ENCODE measurements at places on chromosomes 13 and 19. TPM values are rescaled to one million over a fixed set of nuclear protein-coding genes. Genes with fewer than 3 reads are reported as not detected.

- no peaks in the 10 kb centered on the region for H3K27me3 ChIP-seq
- DNase-seq = no peak
- peaks cover 46% of the 10 kb centered on the region for H3K4me1 ChIP-seq
- peak overlapping the region; percentile 53 for H3K27ac ChIP-seq
- H3K36me3 ChIP-seq = peaks cover 14% of the 10 kb centered on the region
Observed at GRCh38 chr19:7265963-7266362, 28.3 kb downstream of the INSR start.

GRCh38 chr19:45141203-45141900 is 19.4 kb downstream of the NKPD1 start:
- DNase-seq = no peak
- no peak overlapping the region for H3K4me3 ChIP-seq
- no peak overlapping the region for H3K27ac ChIP-seq

GRCh38 chr19:49651820-49652550 is 10.0 kb downstream of the SCAF1 start:
- no peak overlapping the region for H3K27ac ChIP-seq
- H3K4me1 ChIP-seq = no peaks in the 10 kb centered on the region
- H3K27me3 ChIP-seq = no peaks in the 10 kb centered on the region
- no peak for DNase-seq

GRCh38 chr13:79803989-79804388 is 323.0 kb downstream of the NDFIP2 start:
- no peaks in the 10 kb centered on the region for H3K27me3 ChIP-seq
- H3K4me1 ChIP-seq = no peaks in the 10 kb centered on the region

The DNAAF3 gene
- total RNA-seq = not detected

The ZNF649 gene
- total RNA-seq = 6.6 TPM
